Retina (tissue), 1 donor: ENCODE measurements at places on chromosomes 1 and 21.

DNA sequence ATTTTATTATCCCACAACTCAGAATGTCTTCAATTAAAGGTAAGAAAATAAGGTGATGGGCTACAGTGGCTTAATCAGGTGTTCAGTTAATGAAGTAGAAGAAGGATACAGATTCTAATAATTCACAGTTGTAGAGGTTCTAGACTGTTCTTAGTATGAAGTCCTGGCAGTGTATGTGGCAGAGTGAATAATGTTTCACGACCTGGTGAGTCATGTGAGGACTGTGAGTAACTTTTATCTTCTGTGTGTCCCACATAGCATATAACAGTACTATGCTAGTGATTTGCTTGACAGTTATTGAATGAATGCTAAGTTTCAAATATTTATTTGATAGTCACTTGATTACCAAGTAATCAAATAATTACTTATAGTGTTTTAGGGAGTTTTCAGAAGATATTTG lies 20.0 kb downstream of the SLC16A4 start:
- DNase-seq, result no peak

DNA sequence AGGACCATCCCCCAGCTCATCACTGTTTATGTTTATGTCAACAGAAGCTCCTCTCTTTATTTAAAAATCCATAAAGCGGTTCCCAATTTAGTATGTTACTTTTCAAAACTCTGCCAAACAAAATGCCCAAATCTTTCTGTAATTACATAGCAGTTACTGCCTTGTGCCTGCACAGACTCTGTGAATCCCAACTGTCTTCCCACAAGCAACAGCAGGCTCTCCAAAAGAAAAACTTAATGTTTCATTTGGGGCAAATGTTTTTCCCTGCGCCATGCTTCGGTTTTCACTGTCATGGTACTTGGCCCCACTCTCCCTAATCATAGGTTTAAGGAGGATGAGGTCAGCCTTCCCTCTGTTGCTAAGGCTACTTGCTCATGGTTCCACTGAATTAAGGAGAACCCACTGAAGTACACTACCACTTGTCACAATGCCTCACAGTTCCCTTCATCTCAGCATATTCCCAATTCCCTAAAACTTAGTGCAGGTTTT lies 4.6 kb downstream of the COLGALT2 start:
- no peak for DNase-seq

DNA sequence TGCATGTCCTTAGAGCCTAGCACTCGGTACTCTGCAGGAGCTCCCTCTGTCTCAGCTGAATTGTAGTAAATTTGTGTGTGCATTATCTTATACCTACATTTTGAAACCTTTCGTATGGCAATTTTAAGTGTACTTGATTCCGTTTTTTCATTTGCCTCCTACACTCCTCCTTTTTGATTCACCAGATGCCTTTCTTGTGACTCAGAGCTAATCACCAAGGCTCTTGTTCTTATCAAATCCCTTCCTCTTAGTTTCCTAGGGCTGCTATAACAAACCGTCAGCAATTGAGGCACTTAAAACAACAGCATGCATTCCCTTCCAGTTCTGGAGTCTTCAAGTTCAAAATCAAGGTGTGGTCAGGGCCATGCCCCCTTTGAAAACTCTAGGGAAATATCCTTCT lies 261.0 kb downstream of the ASTN1 start:
- DNase-seq, result no peak

DNA sequence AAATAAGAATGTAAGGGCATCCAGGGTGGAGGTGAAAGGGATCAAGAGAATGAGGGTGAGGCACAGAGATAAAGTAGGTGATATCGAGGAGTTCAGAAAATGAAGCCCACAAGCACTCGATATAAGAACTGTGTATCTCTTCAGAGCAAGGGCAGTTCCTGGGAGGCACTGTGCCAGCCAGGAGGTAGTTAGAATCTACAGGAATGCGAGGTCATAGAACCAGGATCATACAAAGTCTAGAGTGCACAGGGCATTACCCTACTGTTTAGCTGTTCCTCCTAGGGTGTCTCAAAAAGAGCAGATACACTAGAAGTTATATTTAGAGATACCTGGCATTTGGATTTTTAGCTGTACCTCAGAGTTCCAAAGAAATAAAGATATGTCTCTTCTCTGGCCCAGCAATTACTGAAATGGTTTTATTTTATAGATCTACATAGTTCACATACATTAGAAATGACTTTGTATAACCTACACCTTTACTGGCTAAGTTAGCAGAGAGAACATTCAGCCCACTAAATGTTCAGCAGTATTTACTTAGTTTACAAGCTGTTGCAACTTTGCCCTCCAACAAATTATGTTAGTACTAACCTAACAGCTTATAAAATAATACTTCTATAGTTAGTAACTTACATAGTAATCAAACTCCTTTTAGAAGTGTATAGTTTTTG lies 1.6 kb downstream of the OVAAL start:
- DNase-seq, result no peak

DNA sequence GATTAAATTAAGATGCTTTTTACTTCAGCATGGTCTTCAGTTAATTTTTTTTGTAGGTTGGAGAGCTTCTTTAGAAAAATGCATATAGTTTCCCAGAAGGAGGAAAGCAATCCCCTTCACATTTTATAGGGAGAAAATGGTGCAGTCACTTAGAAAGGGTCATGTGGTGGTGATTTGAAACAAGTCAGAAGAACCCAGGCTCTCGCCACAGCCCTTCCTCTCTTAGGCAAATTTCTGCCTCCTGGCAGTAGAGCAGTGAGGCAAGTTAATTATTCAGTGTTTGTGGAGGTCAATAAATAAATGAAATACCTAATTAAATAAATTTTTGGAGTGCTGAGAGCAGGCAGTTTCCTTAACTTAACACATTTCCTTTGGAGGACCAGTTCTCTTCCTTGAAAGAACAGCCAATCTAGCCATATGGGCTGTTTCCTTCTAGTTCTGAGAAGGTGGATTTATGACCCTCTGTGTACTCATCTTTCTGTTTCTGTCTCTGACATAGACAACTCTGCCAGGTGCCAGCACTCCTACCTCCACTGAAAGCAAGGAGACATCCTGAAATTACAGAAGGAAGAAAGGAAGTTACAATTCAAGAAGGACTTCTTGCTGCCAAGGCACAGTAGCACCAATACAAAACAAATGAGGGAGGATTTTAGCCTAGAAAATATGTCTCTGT lies 19.0 kb upstream of the POGZ start:
- no peak for DNase-seq
